ENCODE measurements at places on chromosomes 6 and 20. TPM values are rescaled to one million over a fixed set of nuclear protein-coding genes. Genes with fewer than 3 reads are reported as not detected.

DNA sequence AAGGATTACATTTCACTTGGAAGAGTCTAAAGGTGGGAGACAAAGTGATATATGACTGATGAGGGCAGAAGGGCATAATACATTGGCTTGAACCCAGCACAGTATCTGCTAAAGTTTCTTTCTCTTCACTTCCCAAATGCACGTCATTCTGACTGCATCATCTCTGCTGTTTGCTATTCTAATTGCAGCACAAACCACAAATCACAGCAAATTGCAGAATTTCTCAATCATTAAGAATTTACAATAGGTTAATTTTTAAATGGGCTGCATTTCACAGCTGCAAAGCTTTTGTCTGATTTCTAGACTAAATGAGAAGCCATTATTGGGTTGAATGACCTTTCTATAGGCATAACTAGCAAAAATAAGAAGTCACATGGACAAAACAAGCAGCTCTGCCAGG is 337.0 kb downstream of the RNGTT start:
- no peak for DNase-seq
- no peaks in the 10 kb centered on the region for H3K4me1 ChIP-seq
- H3K36me3 ChIP-seq = no peaks in the 10 kb centered on the region

GRCh38 chr6:119446115-119446554 is 96.6 kb upstream of the MAN1A1 start:
- DNase-seq = no peak
- no peak overlapping the region for H3K4me3 ChIP-seq
- H3K36me3 ChIP-seq = no peaks in the 10 kb centered on the region
- H3K27ac ChIP-seq = no peak overlapping the region

- no peak overlapping the region for H3K27ac ChIP-seq
- H3K36me3 ChIP-seq = no peaks in the 10 kb centered on the region
- no peaks in the 10 kb centered on the region for H3K4me1 ChIP-seq
- H3K4me3 ChIP-seq = no peak overlapping the region
Observed at GRCh38 chr6:127912914-127913313, 12.1 kb upstream of the THEMIS start.

DNA sequence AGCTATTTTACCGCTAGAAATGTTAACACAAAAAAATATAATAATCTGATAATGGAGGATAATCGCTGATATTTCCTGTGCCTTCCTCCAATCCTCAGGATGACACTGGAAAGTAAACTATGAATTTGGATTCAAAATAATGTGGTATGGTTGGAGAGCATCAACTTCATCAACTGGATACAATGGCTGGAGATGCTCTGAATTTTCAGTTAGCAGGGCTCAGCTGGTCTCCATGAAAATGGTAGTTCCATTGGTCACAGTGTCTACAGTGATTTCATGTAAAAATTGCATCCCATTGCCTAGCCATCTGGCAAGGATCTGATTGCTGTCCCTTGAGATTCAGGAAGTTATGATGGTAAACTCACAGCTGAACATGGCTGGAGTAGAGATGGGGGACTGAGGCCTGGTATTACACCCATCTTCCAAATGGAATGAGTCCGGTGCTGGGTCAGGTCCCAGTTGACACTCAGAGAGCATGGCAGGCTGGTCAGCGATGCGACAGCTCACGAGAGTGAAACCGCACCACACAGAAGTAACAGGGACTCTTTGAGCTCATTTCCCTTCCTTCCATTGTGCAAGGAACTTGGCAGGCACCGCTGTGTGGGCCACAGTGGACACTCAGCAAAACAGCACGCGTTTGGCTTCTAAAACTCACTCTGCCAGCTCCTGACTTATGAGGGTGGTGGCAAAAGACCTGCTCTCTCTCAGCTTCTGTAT is 142.4 kb upstream of the TNFAIP3 start:
- H3K27ac ChIP-seq = no peak overlapping the region
- no peaks in the 10 kb centered on the region for H3K36me3 ChIP-seq
- no peak for DNase-seq
- peaks cover 4% of the 10 kb centered on the region for H3K4me1 ChIP-seq
- H3K4me3 ChIP-seq = no peak overlapping the region
- H3K27me3 ChIP-seq = no peaks in the 10 kb centered on the region

GRCh38 chr6:68778356-68779020 is 143.4 kb downstream of the ADGRB3 start:
- no peak for DNase-seq
- no peaks in the 10 kb centered on the region for H3K27me3 ChIP-seq
- H3K4me3 ChIP-seq = no peak overlapping the region

DNA sequence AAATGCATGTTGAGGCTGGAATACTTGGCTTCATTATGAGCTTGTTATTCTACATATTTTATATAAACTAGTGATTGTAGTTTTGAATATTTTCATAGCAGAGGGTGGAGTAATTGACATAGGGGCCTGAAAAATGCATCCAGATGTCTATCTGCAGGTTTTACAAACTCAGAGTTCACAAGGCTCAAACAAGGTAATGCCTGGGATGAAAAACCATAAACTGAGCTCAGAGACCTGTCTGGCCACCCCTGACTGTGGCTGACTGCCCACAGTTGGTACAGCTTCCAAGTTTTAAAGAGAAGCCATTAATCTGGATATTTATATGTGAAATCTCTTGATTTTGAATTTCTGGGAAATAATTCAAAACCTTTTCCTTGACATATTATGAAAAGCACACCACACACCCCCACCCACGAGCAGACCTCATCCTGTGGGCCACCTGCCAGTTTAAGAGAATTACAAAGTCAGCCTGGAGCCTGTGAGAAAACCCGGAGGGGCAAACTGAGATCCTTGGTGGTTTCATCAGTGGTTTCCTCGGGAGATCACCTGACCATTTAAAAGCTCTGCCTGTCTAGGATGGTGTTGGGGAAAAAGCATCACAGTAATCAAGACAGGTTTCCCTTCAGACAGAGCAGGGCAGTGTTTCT is 230.1 kb downstream of the SAMD5 start:
- no peaks in the 10 kb centered on the region for H3K27me3 ChIP-seq
- no peak overlapping the region for H3K27ac ChIP-seq
- no peak for DNase-seq
- no peaks in the 10 kb centered on the region for H3K36me3 ChIP-seq

- H3K27ac ChIP-seq = no peak overlapping the region
- no peaks in the 10 kb centered on the region for H3K27me3 ChIP-seq
Observed at GRCh38 chr6:150719831-150720230, 120.1 kb downstream of the PLEKHG1 start.

GRCh38 chr6:128216917-128217316 is 303.5 kb downstream of the PTPRK start:
- H3K27ac ChIP-seq = no peak overlapping the region
- no peaks in the 10 kb centered on the region for H3K36me3 ChIP-seq
- no peaks in the 10 kb centered on the region for H3K4me1 ChIP-seq
- H3K4me3 ChIP-seq = no peak overlapping the region

- H3K36me3 ChIP-seq = no peaks in the 10 kb centered on the region
- no peak for DNase-seq
- no peak overlapping the region for H3K27ac ChIP-seq
- H3K27me3 ChIP-seq = no peaks in the 10 kb centered on the region
- H3K4me3 ChIP-seq = no peak overlapping the region
- H3K4me1 ChIP-seq = no peaks in the 10 kb centered on the region
Observed at GRCh38 chr20:36273414-36274180, 32.5 kb upstream of the DLGAP4 start.

GRCh38 chr6:80607811-80608391 is 501.4 kb downstream of the BCKDHB start:
- no peak overlapping the region for H3K4me3 ChIP-seq
- no peak for DNase-seq
- peaks cover 14% of the 10 kb centered on the region for H3K4me1 ChIP-seq
- H3K27me3 ChIP-seq = no peaks in the 10 kb centered on the region
- H3K27ac ChIP-seq = peak overlapping the region; percentile 47

- H3K27me3 ChIP-seq = no peaks in the 10 kb centered on the region
- H3K4me3 ChIP-seq = no peak overlapping the region
- peaks cover 9% of the 10 kb centered on the region for H3K4me1 ChIP-seq
- H3K36me3 ChIP-seq = peaks cover 37% of the 10 kb centered on the region
- peak overlapping the region; percentile 18 for H3K27ac ChIP-seq
Observed at GRCh38 chr6:169229615-169230321, 23.9 kb downstream of the THBS2 start.

DNA sequence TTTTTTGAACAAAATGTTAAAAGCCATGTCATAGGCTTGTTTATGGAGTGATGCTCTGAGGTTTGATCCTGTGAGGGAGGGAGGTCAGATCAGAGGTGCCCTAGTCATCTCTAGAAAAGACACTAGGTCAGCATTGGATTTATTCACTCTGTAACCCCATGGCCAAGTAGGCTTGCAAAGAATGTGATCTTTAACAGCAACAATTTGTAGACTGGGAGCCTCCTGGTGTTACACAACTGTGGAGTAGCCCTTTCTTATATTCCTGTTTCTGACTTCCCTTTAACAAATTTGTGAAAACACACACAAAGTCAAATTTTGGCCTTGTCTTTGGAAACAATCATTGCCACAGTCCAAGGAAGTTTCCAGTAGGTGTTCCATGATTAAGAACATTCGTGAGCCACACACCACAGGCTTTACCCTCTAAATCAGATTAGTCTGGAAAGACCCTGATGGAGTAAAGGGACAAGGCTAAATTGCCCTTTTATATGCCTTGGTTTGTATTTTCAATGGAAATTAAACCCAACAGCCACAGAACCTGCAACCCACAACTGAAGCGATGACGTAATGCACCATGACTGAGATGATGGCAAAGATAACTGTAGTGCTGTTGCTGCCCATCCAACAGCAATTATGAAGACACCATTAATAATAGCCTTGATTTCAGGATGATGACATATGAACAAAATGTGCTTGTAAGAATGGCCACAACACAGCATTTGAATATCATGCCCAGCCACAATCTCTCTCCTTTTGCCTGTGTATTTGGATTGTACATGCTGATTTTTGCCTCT is 22.1 kb downstream of the SCP2D1 start:
- no peak overlapping the region for H3K4me3 ChIP-seq
- H3K4me1 ChIP-seq = no peaks in the 10 kb centered on the region
- H3K27ac ChIP-seq = no peak overlapping the region

- no peaks in the 10 kb centered on the region for H3K4me1 ChIP-seq
- H3K36me3 ChIP-seq = no peaks in the 10 kb centered on the region
- H3K27me3 ChIP-seq = no peaks in the 10 kb centered on the region
- no peak for DNase-seq
- H3K27ac ChIP-seq = no peak overlapping the region
Observed at GRCh38 chr6:4620284-4621151, 155.7 kb upstream of the CDYL start.

GRCh38 chr6:20433321-20433720 is 31.6 kb downstream of the E2F3 start:
- H3K27me3 ChIP-seq = no peaks in the 10 kb centered on the region
- no peak overlapping the region for H3K27ac ChIP-seq
- no peak for DNase-seq
- H3K4me3 ChIP-seq = no peak overlapping the region

GRCh38 chr6:137102050-137102848 is 57.5 kb upstream of the IL20RA start:
- DNase-seq = no peak
- H3K27ac ChIP-seq = no peak overlapping the region
- H3K27me3 ChIP-seq = no peaks in the 10 kb centered on the region
- no peaks in the 10 kb centered on the region for H3K36me3 ChIP-seq

DNA sequence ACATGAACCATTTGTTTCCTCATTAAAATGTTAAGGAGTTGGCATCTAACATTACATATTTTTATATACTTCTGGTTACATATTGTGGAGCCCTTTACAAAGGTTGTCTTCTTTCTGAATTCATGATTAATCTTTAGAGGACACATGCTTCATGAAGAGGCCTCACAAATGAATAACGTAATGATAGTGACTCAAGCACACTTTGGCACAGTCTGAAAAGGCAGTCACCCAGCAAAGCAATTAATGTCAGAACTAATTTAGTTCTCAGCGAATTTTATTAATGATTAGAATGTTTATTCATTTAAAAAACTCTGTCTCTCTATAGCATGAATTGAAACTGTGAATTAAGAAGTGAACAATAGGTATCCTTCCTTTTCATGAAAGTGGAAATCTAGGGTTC is 854.2 kb downstream of the PHF3 start:
- H3K27me3 ChIP-seq = no peaks in the 10 kb centered on the region
- DNase-seq = no peak
- no peak overlapping the region for H3K4me3 ChIP-seq
- no peak overlapping the region for H3K27ac ChIP-seq
- H3K4me1 ChIP-seq = no peaks in the 10 kb centered on the region

DNA sequence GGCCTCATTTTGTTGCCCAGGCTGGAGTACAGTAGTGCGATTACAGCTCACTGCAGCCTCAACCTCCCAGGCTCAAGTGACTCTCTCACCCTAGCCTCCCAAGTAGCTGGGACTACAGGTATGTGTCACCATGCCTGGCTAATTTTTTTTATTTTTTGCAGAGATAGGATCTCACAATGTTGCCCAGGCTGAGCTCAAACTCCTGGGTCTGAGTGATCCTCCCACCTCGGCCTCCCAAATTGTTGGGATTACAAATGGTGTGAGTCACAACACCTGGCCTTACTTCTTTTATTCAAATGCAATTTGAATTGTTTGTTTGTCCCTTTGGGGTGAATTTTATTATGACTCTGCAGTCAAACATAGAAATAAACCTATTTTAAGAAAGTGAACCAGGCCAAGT is 131.7 kb upstream of the SLC22A16 start:
- H3K36me3 ChIP-seq = no peaks in the 10 kb centered on the region
- DNase-seq = no peak
- no peak overlapping the region for H3K4me3 ChIP-seq
- no peaks in the 10 kb centered on the region for H3K4me1 ChIP-seq
- no peaks in the 10 kb centered on the region for H3K27me3 ChIP-seq

DNA sequence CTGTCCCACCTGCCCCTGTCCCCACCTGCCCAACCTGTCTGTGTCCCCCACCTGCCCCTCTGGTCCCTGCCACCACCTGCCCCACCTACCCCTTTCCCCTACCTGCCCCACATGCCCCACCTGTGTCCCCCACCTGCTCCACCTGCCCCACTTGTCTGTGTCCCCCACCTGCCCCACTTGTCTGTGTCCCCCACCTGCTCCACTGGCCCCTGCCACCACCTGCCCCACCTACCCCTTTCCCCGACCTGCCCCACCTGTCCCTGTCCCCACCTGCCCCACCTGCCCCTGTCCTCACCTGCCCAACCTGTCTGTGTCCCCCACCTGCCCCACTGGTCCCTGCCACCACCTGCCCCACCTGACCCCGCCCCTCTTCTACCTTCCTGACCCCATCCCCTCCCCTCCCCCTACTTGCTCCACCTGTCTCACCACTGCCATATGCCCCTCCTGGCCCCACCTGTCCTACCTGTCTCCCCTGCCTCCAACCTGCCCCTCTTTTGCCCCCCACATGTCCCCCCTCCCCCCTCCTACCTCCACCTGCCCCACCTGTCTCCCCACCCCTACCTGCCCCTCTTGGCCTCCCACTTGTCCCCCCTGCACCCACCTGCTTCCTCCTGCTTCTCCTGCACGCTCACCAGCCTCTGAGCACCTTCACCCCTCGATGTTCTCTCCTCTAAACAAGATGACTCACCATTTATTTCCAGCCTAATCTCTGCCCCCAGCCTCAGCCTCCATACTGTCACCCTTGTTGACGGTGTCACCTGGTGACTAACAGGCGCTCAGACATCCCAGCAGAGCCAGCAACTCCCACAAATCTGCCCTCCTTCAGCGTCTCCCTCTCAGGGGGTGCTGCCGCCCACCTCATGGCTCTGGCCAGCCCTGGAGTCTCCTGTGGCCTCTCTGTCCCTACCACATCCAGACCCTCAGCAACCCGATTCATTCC is 5.6 kb upstream of the MYT1 start:
- no peaks in the 10 kb centered on the region for H3K36me3 ChIP-seq
- no peaks in the 10 kb centered on the region for H3K4me1 ChIP-seq
- no peak overlapping the region for H3K27ac ChIP-seq
- DNase-seq = no peak
- no peaks in the 10 kb centered on the region for H3K27me3 ChIP-seq

VPS52 gene
- 42.2 TPM for total RNA-seq

DDO gene
- total RNA-seq = not detected

Data from vagina (tissue), 2 donors.